Activated naive CD4-positive, alpha-beta T cell (primary cell): ENCODE measurements at places on chromosomes 5 and 9.

DNA sequence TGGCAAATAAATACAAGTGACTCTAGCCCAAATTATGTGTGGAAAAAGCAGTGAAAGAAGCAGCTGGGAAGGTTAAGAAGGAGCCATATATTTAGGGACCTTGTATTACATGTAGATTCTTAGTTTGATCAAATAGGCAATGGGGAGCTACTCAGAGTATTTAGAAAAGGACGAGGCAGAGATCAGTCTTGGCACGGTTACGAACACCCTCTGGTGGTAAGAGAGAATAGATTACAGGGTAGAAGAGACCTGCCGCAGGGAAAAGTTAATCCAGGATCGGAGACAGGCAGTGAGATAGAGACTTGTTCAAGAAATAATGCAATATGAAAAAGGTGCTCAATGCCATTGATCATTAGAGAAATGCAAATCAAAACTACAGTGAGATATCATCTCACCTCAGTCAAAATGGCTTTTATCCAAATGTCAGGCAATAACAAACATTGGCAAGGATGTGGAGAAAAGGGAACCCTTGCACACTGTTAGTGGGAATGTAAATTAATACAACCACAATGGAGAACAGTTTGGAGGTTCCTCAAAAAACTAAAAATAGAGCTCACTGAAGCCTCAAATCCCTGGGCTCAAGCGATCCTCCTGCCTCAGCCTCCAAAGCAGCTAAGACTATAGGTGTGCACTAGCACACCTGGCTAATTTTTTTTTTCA is 12.0 kb downstream of the INIP start:
- no peak for DNase-seq

- DNase-seq: no peak
Measured at GRCh38 chr5:74543162-74543995, 97.1 kb downstream of the ENC1 start.

DNA sequence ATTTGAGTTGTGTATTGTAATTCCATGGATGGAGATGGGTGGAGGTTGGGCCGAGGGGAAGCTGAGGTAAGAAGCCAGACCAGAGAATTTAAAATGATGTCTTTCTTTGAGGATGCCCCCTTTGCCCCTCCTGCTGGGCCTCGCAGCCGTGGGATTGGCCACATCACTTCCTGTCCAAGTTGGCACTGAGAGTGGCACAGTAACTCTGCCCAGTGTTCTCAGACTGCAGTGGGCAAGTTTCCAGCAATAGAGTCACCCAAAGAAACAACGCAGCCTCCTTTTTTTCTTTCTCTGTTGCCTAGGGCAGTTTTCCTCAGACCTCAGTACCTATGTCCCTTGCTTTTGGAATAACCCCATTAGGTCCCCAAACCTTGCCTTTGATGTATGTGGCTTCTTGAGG is 306.6 kb upstream of the DMRT1 start:
- DNase-seq: no peak

DNA sequence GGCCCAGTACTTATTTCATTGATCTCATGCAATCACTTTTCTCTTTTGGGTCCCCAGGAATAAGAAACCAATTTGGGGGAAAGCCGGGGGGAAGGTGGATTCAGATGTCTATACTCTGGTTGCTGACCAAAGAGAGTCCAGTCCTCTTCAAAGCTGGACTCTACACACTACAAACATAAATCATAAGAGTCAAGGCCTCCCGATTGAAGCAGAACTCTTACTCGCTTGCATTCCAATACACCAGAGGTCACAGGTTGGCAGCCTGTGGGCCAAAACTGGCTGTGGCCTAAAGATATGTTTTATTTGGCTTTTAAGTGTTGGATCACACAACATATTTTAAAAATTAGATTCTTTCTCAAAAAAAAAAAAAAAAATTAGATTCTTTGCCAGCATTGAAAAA is 311.4 kb upstream of the MSX2 start:
- no peak for DNase-seq

- no peak for DNase-seq
Measured at GRCh38 chr5:30572279-30572678, 621.2 kb upstream of the CDH6 start.

DNA sequence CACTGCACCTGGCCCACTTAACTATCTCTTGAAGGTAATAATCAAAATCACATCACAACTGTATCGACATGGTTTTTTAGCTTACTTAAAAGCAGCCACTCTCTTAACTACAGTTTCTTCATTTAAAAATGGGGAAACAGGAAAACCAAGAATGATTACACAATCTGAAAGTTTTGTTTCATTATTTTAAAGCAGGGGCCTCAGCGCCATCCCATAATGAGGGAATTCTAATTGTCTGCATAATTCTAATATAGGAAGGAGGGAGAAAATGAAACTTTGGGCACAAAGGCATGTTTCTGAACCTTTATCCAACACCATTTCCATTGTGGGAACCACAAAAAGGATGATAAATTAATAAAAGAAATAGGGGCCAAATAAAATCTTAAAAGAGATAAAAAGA is 7.6 kb downstream of the HACD4 start:
- DNase-seq: no peak

GRCh38 chr5:79318935-79319614 is 83.1 kb downstream of the JMY start:
- no peak for DNase-seq

DNA sequence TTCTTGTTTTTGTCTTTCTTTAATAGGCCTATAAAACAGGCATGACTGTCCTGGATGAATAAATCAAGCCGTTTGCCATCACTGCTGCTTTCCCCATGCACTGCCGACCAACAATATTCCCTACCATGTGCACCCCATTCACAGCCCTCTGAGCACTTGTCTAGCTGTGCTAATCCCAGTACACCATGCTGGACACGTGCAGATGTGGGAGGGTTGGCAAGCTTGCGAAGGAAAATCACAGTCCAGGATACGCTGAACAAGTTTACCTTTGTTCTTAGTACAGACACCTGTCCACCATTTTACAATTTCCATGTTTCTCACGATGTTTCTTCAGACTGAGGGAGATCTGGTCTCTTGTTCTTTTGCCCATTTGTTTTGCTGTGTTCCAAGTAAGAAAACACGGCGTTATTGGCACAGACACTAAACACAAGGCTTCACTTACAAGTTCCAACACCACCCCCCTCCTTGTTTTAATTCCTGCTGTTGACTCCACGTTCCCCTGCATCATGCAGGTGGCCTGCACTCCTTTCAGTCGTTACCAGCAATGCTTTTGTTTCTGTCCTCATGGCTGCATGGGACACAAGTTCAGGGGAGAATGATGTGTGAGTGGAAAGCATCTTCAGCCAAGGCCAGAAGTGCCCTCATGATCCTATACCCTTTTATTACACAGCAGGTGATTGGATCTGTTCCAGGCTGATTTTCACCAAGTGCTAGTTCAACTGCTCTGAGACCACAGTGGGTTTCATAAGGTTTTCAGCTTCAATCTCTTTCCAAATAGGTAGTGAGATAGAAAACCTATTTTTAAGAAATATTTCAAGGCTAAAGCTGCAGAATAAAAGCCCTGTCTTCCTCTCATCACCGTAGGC is 608.9 kb downstream of the IRX1 start:
- no peak for DNase-seq

- DNase-seq: no peak
Measured at GRCh38 chr9:135279385-135279784, 191.9 kb downstream of the OLFM1 start.

DNA sequence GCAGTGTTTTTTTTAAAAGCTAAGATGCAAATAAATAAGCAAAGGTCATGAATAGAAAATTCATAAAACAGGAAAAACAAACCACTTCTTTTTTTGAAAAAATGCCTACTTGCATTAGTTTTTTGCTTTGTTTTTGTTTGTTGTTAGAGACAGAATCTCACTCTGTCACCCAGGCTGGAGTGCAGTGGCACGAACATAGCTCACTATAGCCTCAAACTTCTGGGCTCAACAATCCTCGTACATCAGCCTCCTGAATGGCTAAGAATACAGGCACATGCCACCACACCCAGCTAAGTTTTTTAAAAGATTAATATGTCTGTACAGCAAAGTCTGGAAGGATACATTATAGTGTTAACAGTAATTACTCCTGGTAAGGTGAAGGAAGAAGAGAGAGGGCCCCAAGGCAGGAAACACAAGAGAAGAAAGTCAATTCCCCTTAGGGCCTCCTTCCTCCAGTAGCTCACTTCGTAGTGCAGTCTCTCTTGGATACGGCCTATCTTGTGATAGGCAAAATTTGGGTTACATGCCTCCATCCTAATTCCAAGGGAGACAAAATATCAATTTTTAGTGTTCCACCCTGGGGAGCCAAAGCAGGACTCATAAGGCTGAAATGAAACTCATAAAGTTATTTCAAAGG is 15.3 kb downstream of the FAM169A start:
- no peak for DNase-seq

DNA sequence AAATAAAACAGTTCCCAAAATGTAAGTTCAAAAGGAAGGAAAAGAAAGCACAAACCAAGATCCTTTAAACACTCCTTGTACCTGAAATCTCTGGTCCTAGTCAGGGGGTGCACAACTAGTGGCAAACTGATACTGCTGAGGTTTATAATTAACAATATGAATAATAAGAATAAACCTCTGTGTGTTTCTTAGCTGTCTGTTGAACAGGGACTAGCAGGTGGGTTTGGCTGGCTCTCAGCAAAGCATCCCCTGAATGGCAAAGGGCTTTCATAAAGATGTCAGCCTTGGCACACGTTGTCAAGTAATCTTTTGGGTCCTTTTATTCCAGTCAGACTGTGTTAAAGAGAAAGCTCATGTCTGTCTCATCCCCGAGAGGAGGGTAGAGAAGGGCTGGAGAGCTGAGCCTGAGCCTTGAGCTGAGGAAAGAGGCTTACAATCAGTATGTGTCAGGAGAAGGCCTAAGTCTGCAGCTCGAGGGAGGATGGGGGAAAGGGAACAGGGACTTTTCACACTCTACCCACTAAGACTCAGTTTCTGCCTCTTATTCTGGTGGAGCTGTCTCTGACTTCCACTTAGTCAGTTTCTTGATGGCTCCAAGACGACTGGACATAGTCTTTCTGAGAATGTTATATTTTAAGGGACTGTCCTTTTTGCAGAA is 123.0 kb downstream of the GALNT10 start:
- no peak for DNase-seq

- no peak for DNase-seq
Measured at GRCh38 chr5:138273834-138274188, 610 bp downstream of the GFRA3 start.

GRCh38 chr5:114010362-114010761 is 351.5 kb upstream of the KCNN2 start:
- DNase-seq: no peak

- DNase-seq: no peak
Measured at GRCh38 chr5:159978358-159978757, 30.6 kb upstream of the TTC1 start.
